ENCODE measurements at places on chromosomes 13 and 19.

DNA sequence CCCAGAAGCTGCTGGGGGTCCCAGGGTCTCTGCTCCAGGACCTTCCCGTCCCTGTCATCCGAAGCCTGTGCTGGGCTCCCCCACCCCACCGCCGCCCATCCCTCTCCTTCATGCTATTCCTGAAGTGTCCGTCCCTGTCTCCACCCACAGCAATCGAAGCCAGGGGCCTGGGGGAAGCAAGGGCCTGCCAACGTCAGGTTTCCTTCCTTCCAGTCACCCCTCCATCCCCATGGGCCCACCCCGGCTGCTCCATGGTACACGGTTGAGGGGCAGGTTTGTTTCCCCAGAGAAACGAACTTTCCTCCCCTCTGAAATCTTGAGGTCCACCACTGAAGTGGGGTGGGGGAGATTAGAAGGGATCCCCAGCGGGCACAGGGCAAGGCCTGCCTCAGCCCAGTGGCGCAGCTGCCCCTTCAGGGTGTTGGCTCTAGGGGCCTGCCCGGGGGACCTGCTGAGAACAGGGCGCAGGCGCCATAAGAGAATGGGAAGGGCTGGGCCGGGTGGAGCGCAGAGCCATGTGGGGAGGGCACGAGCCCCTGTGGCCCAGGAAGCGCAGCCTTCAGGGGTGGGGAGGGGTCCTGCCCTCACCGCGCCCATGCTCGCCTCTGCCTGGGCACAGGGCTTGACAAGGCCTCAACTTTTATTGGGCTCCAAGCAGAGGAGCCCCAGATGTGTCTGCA, 16.1 kb downstream of the CEBPG start:
- no peak for DNase-seq

GRCh38 chr19:28834996-28835395, 378.0 kb downstream of the UQCRFS1 start:
- DNase-seq, result no peak

- DNase-seq, result no peak
Measured at GRCh38 chr19:35135389-35135909, 590 bp upstream of the LGI4 start.

- no peak for DNase-seq
Measured at GRCh38 chr13:33147832-33148231, 131.6 kb downstream of the KL start.

GRCh38 chr13:98129059-98129746, 13.7 kb upstream of the FARP1 start:
- DNase-seq, result no peak

DNA sequence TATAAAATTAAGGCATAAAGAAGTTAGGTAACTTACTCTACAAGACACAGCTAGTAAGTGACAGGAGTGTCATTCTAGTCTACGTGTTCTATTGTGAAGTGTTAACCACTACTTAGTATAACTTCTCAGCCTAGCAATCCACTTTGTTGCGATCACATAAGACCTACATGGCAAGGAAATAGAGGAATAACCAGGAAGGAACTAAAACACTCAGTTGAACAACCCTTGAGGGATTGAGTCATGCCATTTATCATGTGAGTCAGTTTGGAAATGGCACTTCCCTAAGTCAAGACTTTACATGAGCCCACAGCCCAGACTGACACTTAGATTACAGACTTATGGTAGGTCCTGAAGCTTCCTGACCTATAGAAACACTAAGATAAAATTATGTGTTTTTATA, 279.5 kb upstream of the PCDH20 start:
- DNase-seq, result no peak

DNA sequence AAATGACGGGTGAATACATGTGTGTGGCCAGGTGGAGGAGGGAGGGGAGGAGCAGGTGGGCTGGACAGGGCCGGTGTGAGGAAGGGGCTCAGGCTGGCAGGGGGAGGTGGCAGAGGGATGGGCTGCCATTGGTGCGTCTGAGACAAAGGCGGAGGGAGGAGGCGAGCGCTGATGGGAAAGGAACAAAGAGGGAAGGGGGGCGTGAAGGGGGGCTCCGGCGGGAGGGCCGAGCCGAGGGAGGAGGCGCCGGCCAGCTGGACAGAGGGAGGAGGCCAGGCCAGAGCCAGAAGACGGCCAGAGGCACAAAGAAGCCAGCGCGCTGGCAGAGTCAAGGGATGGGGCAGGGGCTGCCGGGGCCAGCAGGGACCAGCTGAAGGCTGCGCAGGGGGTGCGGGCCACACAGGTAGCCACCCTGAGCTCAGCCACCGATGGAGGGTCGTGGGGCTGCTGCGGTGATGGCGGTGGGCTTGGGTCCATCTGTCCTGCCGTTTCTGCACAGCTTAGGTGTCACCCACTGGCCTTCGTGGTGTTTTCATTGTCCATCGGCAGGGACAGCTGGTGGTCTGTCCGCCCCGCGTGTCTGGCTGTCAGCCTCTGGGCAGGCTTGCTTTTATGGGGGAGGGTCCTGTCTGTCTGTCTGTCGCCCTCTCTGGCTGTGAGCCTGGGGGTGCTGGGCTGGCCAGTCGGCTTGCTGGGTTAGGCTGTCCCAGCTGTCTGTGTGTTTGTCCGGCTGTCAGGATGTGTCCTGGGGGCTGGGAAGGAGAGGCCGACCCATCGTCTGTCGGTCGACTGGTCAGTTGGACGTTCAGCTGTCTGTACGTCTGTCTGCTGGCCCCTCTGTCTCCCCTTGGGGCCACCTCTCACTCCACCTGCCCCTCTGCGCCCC, 2.2 kb downstream of the APC2 start:
- DNase-seq, result no peak

- DNase-seq, result no peak
Measured at GRCh38 chr13:23705583-23705982, 135.4 kb downstream of the TNFRSF19 start.

DNA sequence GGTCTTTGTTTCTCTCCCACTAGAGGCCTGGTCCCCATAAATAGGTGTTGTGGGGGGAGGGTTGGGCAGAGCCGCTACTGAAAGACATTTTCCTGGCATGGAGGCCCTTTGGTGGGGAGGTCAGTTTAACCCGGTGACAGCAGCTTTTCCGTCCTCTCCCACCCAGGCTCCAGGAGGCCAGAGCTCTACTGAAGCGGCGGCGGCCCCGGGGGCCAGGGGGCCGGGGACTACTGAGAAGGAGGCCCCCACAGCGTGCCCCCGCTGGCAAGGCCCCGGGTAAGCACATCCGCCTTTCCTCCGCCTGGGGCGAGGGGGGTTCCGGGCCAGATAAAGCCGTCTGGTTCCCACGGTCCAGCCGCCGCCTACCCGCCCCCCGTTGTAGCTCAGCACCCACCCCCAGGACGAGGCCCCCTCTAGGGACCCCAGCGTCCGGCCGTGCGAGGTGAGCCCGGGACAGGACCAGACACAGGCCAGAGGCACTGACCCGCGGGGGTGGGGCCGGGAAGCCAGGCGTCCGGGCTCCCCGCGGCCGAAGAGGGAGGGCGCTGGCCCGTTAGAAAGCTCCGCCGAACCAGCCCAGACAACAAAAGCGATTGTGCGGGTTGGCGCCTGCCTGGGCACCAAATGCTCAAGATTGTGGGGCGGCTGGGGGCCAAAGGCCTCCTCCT, 1.1 kb upstream of the LTBP4 start:
- DNase-seq, result no peak

DNA sequence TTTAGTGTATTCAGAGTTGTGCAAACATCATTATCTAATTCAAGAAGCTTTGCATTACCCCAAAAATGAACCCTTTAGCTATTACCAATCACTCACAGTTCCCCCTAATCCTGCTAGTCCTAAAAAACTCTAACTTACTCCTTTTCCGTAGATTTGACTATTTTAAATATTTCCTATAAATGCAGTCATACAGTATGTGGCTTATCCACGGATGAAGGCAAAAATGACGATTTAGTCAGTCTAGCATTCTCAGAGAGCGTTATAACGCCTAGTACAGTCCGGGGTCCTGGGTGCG, 587 bp upstream of the ZNF383 start:
- DNase-seq, result no peak

DNA sequence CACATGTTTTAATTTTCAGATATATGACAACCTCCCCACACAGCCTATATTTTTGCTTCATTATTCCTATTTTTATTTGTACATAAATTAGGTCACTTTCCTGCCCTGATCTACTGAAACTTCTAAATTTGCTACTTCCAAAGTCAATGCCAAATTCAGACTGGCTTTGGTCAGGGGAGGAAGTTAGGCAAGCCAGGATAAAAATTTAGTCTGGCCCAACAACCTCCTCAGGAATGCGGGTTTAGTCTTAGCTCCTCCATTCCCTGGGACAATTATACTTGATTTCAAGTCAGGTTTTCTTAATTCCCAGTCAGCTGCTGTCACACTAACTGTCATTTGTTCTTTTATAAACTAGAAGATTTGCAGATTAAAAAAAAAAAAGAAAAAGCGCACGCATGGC, 84.3 kb downstream of the TM9SF2 start:
- DNase-seq, result no peak

GRCh38 chr13:30719525-30719914, 15.8 kb upstream of the ALOX5AP start:
- no peak for DNase-seq

DNA sequence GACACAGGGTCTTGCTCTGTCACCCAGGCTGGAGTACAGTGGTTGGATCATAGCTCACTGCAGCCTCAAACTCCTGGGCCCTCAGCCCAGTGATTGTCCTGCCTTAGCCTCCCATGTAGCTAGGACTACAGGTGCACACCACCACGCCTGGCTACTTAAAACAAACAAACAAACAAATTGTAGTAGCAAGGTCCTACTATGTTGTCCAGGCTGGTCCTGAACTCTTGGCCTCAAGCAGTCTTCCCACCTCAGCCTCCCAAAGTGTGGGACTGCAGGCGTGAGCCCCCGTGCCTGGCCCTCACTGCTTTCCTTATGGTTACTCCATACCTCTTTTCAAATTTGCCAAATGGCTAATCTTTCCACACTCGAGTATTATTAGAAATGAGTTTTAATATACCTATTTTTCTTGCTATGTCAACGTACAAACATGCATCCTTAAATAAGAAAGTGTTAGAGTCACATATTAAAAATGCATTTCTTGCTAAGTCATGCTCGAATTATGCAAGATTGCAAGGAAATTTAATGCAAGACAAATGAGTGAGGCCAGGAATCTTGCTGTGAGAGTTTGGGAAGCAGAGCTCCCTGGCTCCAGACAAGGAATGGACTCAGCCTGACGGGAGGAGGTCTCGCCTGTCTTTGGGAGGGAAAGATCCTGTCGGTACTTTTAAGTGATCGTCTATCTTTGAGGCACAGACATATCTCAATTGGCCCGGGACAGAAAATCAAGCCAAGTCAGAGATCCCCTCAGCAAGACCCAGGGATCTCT, 39.4 kb downstream of the RFX2 start:
- no peak for DNase-seq

DNA sequence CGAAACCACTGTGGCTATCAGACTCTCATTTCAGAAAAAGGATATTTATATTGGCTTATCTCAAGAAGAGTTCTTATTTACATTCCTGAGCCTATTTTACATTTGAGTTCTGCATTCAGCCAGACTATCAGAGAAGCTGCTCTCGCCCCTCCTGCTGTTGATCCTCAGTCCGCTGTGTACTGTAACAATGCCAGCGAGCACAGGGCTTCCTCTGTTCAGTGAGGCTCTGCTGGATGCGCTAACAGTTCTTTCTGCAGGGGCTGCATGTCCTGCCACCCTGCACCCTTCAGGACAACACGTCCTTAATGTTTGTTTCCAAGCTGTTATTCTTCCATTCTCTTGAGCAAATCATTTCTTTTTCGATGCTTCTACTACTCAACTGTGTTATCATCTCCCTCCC, 463.7 kb upstream of the SGCG start:
- DNase-seq, result no peak

- no peak for DNase-seq
Measured at GRCh38 chr19:9971166-9971897, 35.0 kb upstream of the OLFM2 start.

Data from esophagus squamous epithelium (tissue), 5 donors.